Activated gamma-delta T cell treated with Interleukin-2 at 50 U/mL for 16 hours (primary cell): ENCODE measurements at places on chromosomes 6 and 20.

DNA sequence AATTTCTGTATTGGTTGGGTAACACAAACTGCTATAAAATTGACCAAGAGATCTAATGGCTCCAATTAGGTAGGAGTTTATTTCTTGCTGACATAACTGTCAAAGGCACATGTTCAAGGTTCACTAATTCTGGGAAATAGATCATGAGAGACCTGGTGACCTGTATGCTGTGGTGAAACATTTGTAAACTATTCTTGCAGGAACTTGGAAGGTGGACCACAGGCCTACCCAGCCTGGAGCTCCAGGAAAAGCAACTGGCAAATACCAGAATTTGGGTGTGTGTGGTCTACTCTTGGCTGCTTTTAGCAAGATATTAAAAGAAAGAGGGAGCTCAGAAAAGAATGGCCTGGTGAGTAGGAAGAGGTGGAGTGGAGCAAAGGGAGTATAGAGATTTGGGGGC is 184.6 kb downstream of the QKI start:
- no peak for DNase-seq

DNA sequence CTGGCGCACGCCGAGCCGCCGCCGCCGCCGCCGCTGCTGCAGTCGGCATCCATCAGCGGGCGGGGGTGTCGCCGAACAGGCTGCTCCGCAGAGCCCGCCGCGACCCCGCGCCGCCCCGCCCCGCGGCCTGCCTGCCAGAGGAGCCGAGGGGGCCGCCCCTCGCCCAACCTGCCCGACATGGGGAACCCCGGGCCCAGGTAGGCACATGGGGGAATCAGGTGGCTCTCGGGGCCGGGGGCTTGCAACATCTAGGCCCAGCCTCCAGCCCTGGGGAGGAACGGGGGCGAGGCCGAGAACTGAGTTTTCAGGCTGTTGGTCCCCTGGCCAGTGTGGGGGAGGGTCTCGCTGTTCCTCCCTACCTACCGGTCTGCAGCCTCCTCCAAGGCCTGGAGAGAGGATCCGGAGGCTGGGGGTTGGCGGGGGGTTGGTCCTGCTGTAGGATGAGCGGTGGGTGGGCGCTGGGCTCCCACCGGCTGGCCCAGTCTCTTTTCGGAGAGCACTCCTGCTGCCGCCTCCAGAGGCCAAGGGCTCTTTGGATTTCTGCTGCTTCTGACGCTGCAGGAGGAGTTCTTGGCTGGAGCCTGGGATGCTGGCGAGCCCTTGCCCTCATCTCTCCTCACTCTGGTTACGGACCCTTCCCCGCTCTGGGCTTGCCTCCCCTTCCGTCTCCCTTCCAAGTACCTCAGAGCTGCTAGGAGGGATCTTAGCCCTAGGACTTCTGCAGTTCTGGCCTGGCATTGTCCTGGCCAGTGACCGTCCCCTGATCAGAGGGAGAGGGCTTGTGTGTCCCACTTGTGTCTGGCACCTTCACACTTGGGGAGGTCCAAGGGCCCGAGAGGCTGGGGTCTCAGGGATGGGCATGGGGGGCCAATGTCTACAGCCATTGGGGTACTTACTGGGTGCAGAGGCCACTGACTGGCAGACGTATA is at the start of gene EPB41L1:
Gene EPB41L1, plus strand, starts transcription at position 41 of the 929 bp plus-strand sequence. CDS start 19,038 bp downstream, outside the sequence.
- no peak for DNase-seq

DNA sequence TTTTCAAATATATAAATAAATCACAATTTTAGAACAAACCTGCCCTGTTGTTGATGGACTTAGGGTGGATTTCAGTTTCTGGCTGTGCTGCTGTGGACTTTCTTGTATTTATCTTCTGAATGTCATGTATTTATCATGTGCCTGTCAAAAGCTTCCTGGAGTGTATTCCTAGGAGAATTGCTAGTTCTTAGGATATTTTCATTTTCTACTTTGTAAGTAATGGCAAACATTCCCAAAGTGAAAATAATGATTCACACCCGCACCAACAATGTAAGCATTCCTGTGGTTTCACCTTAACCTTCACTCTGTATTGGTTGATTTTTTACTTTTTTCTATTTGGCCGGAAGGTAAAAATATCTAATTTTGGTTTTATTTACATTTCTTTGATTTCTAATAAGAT is 387.8 kb downstream of the SMOC2 start:
- DNase-seq = no peak

GRCh38 chr6:127367023-127367375 is 23.6 kb upstream of the ECHDC1 start:
- no peak for DNase-seq

- DNase-seq = no peak
Observed at GRCh38 chr20:23020230-23021018, 14.7 kb upstream of the SSTR4 start.

- DNase-seq = no peak
Observed at GRCh38 chr20:2296524-2297356, 939 bp downstream of the TGM3 start.

DNA sequence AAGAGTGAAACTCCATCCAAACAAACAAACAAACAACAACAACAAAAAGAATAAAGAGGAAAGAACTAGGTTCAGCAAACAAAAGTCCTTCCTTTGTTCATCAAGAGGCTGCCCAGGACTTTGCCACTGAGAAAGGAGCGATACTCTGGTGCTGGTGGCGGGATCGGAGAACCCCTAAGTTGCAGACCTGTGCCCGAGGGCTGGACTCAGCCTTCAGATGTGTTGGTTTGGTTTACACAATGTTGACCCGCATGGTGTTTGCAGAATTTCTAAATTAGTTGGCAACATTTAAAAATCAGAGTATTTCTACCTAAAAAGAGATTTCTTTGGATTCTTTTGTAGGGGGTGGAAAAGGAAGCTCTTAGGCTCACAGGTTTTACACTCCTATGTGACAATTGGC is 42.5 kb downstream of the TRAM2 start:
- no peak for DNase-seq

DNA sequence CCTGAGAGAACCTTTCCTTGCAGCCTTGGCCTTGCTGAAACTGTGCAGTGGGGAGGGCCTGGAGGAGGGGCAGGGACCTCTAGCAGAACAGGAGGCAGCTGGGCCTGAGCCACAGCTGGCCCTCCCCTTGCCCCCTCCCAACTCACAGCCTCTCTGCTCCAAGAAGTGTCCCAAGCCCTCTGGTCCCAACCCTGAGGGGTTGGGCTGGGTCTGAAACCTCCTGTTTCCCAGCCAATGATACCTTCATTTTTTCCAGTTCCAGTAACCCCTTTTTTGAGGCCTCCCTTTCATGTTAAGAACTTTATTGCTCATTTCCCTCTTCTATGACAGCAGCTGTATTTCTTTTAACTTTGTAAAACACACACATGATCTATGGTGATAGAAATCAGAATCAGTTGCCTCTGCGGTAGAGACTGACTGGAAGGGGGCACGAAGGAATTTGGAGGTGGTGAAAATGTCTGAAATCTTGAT is 17.9 kb upstream of the ARMC12 start:
- DNase-seq = no peak

- DNase-seq = no peak
Observed at GRCh38 chr6:13718123-13718458, 6.5 kb upstream of the RANBP9 start.
